ENCODE measurements at places on chromosomes 7 and 10.

GRCh38 chr7:84102213-84102612 lies 92.4 kb downstream of the SEMA3A start:
- no peak for DNase-seq

DNA sequence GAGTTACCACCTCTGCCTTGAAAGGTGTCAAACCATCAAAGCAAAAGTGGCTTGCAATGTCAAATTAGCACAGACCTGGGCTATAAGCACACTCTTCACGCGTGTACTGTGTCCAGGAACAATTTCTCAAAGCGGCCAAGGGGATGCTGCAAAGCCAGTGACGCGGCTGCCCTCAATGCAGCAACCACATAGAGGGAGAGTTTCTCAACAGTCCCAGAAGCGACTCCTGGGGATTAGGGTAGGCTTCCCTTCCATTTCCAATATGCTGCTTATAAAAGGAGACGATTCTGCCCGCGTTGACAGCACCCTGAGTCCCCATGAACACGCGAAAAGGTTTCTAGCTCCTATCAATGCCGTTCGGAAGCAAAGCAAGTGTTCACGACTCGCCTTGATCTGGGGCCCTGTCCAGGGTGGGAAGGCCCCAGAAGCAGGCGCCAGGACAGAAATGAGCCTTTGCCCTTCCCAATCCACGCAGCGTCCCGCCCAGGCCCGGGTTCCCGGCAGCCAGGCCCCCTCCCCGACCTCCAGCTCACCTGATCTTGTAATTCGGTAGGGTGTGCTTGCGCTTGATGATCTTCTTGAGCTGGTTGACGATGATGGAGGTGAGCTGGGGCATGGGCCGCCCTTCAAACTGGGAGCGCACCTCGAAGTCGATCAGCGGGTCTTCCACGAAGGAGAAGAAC lies 1.3 kb downstream of the PDZD8 start:
- peak; percentile 57 for DNase-seq

GRCh38 chr7:1669954-1670893 lies at the start of gene ELFN1:
TSS of gene ELFN1 (plus strand) at chr7:1670277. CDS start at chr7:1744597, 74,320 bp downstream.
- peak; percentile 42 for DNase-seq

DNA sequence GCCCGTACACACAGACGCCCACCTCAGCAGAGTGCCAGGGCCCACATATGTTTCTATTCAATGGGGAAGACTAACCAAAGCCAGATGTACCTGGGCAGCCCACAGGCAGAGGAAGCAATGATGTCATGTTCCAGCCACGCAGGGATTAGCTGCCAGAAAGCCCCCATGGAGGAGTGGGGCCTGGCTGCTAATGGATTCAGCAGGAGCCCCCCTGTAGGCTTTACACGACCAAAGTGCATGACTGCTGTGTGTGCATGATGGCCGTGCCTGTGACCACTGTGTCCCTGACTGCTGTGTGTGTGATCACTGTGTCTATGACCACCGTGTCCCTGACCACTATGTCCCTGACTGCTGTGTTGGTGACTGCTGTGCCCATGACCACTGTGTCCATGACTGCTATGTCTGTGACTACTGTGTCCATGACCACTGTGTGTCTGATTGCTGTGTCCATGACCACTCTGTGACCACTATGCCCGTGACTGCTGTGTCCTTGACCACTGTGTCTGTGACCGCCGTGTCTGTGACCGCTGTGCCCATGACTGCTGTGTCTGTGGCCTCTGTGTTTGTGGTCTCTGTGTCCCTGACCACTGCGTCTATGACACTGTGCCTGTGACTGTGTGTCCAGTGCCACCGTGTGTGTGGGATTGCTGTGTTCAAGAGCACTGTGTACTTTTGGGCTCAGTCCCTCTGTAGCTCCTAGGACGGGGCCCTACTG lies 409.3 kb downstream of the RPS24 start:
- DNase-seq, result no peak

GRCh38 chr10:14074062-14074884 lies 256.5 kb downstream of the FRMD4A start:
- peak; percentile 11 for DNase-seq

- no peak for DNase-seq
Observed at GRCh38 chr7:101545441-101546190, 83.5 kb downstream of the MYL10 start.

GRCh38 chr10:30454744-30455510 lies 20.9 kb downstream of the MAP3K8 start:
- DNase-seq, result no peak

DNA sequence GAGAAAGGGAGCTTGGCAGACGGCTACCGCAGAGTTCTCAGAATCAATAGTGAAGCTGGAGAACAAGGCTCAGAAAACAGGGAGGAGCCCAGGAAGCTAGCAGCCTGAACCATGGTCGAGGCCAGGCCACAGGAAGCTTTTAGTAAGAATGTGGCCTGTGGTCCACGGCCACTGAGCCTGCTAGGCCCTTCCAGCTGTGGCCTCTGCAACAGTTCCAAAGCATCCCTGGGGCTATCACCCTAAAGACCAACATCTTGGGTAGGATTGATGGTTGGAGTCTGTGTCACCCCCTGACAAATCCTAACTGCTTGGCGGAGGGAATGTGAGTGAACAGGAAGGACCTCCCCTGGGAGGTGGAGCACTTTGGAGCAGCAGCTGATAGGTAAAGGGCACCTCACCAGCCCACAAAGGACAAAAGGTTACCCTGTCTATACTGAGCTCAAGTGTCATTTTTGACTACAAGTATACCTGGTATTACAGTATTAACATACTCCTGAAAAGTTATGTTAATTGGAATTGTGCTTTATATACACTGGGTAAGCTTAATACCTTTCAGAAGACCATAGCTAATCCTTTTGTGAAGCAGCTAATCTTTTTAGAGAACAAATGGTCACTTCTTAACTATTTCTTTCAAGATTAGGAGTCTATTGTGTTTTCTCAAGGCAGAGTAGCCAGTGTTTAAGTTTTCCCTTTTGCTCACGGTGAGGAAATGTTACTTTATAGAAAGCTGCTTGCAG lies 18.7 kb downstream of the PTPRE start:
- no peak for DNase-seq

- no peak for DNase-seq
Observed at GRCh38 chr10:26939290-26939961, 78.7 kb upstream of the ABI1 start.

GRCh38 chr10:84567133-84567532 lies 238.7 kb downstream of the CCSER2 start:
- DNase-seq, result no peak

- DNase-seq, result no peak
Observed at GRCh38 chr10:102764470-102765161, 20.9 kb downstream of the WBP1L start.

GRCh38 chr7:43482679-43483252 lies 100.1 kb upstream of the STK17A start:
- no peak for DNase-seq

DNA sequence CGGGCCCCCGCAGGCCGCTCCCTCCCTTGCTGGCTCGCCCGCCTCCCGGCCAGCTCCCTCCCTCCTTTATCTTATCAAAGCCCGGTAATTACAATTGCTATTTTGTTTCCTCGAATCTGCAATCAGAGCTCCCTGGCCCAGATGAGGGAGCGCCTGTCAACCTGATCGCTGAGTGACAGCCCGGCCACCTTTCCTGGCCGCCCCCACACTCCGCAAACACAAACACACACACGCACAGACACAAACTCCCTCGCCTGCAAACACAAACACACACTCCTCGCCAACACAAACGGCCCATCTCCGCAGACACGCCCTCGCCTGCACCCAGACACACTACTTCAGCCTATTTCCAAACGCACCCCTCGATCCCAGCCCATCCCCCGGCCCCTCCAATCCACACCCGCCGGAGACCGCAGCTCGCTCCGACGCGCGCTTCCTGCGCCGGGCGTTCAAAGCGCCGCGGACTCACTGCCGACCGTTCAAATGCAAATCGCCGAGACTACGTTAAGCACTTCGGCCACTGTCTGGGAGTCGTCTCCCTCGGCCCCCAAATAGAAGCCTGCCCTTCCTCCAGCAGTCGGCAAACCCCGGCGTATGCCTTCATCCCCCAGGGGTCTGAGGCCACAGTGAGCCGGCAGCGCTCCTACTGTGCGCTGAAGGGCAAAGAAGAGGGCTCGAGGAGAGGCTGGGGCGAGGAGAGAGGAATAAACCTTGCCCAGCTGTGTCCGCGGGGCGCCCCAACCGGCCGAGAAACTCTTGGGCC lies 3.0 kb upstream of the FGF8 start:
- peak; percentile 80 for DNase-seq

- no peak for DNase-seq
Observed at GRCh38 chr7:104106108-104106905, 101.5 kb downstream of the ORC5 start.

DNA sequence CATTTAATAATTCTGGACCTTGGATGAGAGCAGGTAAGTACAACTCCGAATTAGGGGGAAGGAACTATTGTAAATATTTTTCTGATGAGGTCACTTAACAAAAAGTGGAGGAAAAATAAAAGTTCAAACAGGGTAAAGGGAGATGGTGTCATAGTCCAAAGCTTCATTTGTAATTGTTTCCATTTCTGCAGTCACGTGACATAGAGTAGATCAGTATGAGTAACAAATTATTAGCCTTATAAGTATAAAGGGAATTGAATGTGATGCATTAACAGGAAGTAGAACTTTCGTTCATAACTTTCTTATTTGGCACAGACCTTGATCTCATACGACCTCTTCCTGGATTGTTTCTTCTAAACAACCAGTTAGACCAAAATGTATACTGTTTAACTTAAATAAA lies 347.2 kb upstream of the TPK1 start:
- no peak for DNase-seq

- DNase-seq, result no peak
Observed at GRCh38 chr10:21495002-21495751, 30.3 kb downstream of the SKIDA1 start.

DNA sequence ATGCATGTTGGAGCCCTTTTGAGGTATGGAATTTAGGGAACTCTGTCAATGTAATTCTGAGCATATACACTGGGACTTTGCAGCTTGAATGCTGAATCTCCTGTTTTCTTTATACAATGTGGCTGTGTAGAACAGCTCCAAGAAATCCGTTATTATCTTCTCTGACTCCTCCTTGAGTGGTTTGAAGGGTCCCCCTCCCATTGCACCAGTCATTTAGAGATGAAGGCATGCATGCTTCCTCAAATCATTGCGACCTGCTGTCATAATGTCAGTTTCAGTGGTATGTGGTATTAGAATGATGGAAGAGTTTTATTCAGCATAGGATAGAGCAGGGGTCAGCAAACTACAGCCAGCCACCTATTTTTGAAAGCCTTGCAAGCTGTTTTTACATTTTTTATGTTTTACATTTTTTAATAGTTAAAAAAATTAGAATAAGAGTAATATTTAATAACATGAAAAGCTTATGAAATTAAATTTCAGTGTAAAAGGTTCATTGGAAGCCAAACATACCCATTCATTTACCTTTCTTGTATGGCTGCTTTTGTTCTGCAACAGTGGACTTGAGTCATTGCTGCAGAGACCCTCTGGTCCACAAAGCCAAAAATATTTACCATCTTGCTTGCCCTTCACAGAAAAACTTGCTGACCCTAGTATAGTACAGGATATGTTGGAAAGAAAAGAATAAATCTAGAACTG lies 8.1 kb downstream of the STK17A start:
- no peak for DNase-seq

DNA sequence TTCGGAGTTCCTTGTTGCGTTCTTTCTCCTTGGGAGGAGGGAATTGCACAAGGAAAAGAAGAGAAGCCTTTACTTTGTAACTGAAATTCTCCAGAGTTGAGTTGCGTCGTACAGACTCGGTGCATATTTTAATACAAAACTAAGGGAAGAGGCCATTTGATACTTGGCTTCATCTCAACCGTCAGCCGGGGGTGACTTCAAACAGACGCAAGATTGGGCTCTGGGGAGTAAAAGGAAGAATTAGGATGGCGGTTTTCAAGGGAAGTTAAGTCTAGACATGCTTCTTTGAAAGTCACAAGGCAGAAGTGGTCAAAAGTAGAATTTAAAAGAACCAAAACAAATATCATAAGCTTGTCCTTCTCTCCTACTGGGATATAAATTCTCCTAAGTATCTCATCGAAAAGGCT lies 1.6 kb downstream of the PRR15 start:
- no peak for DNase-seq

DNA sequence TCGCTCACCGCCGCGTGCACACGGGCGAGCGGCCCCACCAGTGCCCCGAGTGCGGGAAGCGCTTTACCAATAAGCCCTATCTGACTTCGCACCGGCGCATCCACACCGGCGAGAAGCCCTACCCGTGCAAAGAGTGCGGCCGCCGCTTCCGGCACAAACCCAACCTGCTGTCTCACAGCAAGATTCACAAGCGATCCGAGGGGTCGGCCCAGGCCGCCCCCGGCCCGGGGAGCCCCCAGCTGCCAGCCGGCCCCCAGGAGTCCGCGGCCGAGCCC lies 3.3 kb downstream of the REPIN1 start:
- DNase-seq, result no peak

- peak; percentile 66 for DNase-seq
Observed at GRCh38 chr7:149662591-149663095, 110.7 kb downstream of the ZNF467 start.

- peak; percentile 17 for DNase-seq
Observed at GRCh38 chr7:13032576-13032975, 345.1 kb downstream of the ARL4A start.

- DNase-seq, result no peak
Observed at GRCh38 chr10:101303087-101303703, 50.8 kb upstream of the BTRC start.

DNA sequence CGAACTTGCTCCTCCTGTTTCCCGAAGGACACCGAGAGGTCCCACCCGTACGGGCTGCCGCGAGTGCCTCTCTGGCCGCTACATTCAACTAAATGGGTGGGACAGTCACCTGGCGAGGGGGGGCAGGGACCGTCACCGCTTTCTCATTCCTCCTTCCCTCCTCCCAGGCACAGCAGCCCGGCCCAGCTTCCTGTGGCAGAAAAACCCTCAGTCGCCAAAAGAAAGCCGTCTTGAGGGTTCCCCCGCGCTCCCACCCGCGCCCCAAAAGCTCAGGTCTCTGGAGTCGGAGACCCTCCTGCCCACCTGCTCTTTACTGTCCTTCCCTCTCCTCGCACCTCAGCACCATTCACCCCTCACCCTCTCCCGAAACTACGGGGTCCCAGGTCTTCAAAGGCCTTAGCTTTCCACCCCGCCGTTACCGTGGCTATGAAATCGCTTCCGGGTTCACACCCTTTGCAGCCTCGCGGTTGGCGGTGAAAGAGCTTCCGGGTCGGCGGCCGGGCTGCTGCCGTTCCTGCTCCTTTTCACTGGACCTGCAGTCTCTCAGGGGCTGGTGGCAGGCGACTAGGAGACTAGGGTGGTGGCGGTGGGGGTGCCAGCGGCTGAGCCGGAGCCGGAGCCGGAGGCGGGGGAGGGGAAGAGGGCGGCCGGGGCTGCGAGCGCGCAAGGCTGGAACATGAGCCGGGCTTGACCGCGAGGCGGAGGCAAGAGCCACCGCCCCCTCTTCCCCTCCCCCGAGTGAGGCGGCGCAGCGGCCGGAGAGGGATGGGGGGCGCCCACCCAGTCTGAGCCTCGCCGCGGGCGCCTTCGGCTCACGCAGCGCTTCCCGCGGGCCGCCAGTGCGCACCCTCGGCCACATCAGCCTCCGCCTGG lies at the start of the genes ANKIB1 and KRIT1:
Gene ANKIB1, plus strand, starts transcription at position 488 of the 873 bp plus-strand sequence. CDS start 49,005 bp downstream, outside the sequence.
Gene KRIT1, minus strand, starts transcription at position 428 of the 873 bp plus-strand sequence. CDS start 3,779 bp downstream, outside the sequence.
- DNase-seq, result peak; percentile 86

GRCh38 chr7:152891160-152891621 lies 131.6 kb downstream of the ACTR3B start:
- no peak for DNase-seq

GRCh38 chr7:12222889-12223579 lies 11.9 kb downstream of the TMEM106B start:
- DNase-seq, result peak; percentile 31
